ENCODE measurements at places on chromosomes 1 and 21. TPM values are rescaled to one million over a fixed set of nuclear protein-coding genes. Genes with fewer than 3 reads are reported as not detected.

DNA sequence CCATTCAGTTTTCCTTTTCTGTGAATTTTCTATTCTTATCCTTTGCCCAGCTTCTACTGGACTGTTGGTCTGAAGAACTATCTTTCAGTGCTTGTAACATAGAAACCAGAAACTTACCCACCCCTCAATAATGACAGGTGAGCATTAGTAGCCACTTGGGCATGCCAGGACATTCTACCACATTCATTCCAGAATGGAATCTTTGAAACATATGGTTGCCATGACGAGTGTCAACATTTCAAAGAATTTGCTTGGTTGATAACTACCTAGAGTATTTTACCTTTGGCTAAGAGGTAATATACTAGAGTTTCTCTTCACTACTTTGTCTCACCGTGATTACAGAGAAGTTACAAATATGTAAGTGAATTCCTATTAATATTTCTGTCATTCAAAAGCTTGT is at the start of gene MROH9:
TSS of gene MROH9 (plus strand) at position 304 of the 400 bp plus-strand sequence. CDS start 10,023 bp downstream, outside the sequence.
- no peak for DNase-seq
- H3K27me3 ChIP-seq, result no peaks in the 10 kb centered on the region
- no peaks in the 10 kb centered on the region for H3K36me3 ChIP-seq
- no peaks in the 10 kb centered on the region for H3K4me1 ChIP-seq

DNA sequence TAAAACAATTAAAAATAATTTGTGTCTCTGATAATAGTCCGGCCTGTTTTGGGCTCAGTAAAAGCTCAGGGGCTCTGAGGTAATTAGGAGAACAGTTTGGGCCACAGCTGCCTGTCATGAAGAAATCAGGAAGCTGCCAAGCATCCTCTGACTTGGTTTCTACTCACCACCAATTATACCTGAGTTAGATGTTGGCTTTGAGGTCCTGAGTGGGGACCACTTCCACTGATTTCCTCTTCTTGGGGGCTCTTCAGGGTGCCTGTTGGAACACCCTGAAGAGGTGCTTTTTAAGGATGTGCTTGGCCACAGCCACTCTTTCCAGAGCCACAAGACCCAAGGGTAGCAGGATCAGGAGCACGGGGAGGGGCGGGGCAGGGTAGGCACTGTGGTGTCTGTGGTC is 10.9 kb downstream of the SLC6A17 start:
- no peaks in the 10 kb centered on the region for H3K27me3 ChIP-seq
- no peaks in the 10 kb centered on the region for H3K4me1 ChIP-seq
- no peak overlapping the region for H3K27ac ChIP-seq
- DNase-seq, result no peak
- no peak overlapping the region for H3K4me3 ChIP-seq

GRCh38 chr1:112169517-112169916 is 180.0 kb upstream of the KCND3 start:
- no peaks in the 10 kb centered on the region for H3K4me1 ChIP-seq
- H3K36me3 ChIP-seq, result no peaks in the 10 kb centered on the region
- no peaks in the 10 kb centered on the region for H3K27me3 ChIP-seq

The NAV1 gene
- 19.6 TPM for total RNA-seq

- H3K36me3 ChIP-seq, result no peaks in the 10 kb centered on the region
- no peak overlapping the region for H3K27ac ChIP-seq
- DNase-seq, result no peak
- H3K27me3 ChIP-seq, result no peaks in the 10 kb centered on the region
- no peak overlapping the region for H3K4me3 ChIP-seq
Observed at GRCh38 chr1:239555350-239555749, 169.0 kb downstream of the CHRM3 start.

The MEX3A gene
- total RNA-seq, result 12.4 TPM

- peak overlapping the region; percentile 97 for H3K4me3 ChIP-seq
- peaks cover 1% of the 10 kb centered on the region for H3K4me1 ChIP-seq
- peak; percentile 26 for DNase-seq
- H3K27me3 ChIP-seq, result no peaks in the 10 kb centered on the region
Observed at GRCh38 chr1:113388621-113389358, 1.5 kb upstream of the MAGI3 start.

DNA sequence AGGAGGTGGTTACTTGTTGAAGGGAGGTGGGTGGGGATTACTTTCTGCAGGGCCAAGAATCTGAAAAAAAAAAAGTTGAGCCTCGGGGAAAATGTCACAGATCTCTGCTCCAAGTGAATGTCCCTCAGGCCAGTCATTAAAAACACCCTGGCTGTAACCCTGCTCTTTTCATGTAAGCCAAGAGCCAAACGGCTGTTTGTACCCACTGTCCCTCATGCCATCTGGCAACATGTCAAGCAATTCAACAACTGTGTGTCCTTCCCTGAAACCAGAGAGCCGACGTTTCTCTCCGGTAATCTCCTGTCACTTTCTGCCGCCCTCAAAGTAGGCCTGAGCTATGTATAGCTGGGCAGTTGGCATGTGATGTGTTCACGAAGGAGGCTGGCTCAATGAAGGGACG is 14.7 kb downstream of the CASQ2 start:
- H3K27ac ChIP-seq, result no peak overlapping the region
- no peak for DNase-seq
- no peaks in the 10 kb centered on the region for H3K27me3 ChIP-seq
- no peak overlapping the region for H3K4me3 ChIP-seq
- no peaks in the 10 kb centered on the region for H3K4me1 ChIP-seq
- H3K36me3 ChIP-seq, result no peaks in the 10 kb centered on the region

GRCh38 chr1:7050751-7051665 is 265.8 kb downstream of the CAMTA1 start:
- H3K27ac ChIP-seq, result no peak overlapping the region
- H3K36me3 ChIP-seq, result no peaks in the 10 kb centered on the region
- no peaks in the 10 kb centered on the region for H3K4me1 ChIP-seq
- no peak for DNase-seq
- no peak overlapping the region for H3K4me3 ChIP-seq

DNA sequence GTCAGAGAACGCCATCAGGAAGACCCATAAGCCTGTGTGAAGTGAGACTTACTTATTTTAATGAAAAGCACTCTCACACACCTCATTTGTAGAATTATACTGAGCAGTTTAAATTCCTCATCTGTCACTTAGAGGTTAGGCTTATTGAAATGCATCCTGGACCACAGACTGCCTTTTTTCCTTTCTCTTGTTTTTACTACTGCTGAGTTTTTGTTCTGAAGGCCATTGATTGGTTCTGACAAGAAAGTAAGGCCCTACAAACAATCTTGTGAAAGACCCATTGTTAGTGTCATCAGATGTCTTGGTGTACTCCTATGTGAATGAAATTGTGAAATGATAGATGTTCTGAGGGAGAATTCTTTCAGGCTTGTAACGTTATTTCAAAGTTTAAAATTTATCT is 1343.3 kb upstream of the ADGRL2 start:
- H3K36me3 ChIP-seq, result no peaks in the 10 kb centered on the region
- H3K27me3 ChIP-seq, result no peaks in the 10 kb centered on the region
- no peak for DNase-seq
- no peak overlapping the region for H3K27ac ChIP-seq
- H3K4me3 ChIP-seq, result no peak overlapping the region

DNA sequence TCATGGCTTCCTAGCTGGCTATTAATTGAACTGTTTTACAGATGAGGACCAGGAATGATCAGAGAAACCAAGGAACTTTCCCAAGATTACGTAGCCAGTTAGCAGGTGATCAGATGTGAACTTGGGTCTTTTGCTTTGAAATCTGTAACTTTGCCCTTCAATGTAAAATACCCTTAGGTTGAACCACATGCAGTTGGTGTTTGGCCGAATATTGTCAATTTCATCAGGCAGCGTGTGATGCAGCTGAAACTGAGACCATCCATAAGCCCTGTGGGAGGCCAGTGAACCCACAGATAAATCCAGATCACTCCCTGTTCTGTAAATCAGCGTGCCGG is 150.8 kb downstream of the ETS2 start:
- H3K4me3 ChIP-seq, result no peak overlapping the region
- H3K4me1 ChIP-seq, result no peaks in the 10 kb centered on the region
- no peak for DNase-seq
- no peak overlapping the region for H3K27ac ChIP-seq

- no peaks in the 10 kb centered on the region for H3K36me3 ChIP-seq
- no peak for DNase-seq
- no peaks in the 10 kb centered on the region for H3K27me3 ChIP-seq
- H3K4me3 ChIP-seq, result no peak overlapping the region
Observed at GRCh38 chr1:4402032-4402431, 252.4 kb upstream of the AJAP1 start.

DNA sequence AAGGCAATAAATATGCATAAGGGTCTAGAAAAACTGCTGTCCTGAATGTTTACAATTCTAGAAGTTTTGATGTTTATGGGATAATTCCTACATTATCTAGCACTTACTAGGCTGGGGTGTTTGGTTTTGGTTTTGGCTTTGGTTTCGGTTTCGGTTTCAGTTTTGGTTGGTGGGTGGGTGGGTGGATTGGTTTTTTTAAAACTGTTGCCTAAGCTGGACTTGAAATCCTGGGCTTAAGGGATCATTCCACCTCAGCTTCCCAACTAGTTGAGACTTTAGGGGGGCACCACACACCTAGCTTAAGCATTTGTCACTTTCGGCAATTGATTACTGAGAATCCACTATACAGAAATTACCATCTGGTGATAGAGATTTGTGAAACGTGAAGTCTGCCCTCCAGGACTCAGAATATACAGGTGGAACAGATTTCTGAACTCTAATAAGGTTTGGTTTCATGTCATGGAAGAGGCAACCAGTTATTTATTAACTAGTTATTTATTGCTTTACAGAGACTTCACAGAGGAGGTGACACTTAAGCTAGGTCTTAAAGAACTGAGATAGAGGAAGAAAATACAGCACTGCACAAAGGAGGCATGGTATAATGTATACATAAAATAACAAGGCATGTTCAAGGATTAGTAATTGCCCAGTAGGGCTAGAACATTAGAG is 69.6 kb downstream of the PIK3R3 start:
- H3K36me3 ChIP-seq, result no peaks in the 10 kb centered on the region
- no peak overlapping the region for H3K4me3 ChIP-seq
- no peak overlapping the region for H3K27ac ChIP-seq
- peaks cover 3% of the 10 kb centered on the region for H3K4me1 ChIP-seq

GRCh38 chr1:58975888-58976287 is 192.0 kb upstream of the JUN start:
- no peaks in the 10 kb centered on the region for H3K4me1 ChIP-seq
- no peaks in the 10 kb centered on the region for H3K36me3 ChIP-seq
- no peaks in the 10 kb centered on the region for H3K27me3 ChIP-seq
- no peak overlapping the region for H3K27ac ChIP-seq
- DNase-seq, result no peak
- no peak overlapping the region for H3K4me3 ChIP-seq

DNA sequence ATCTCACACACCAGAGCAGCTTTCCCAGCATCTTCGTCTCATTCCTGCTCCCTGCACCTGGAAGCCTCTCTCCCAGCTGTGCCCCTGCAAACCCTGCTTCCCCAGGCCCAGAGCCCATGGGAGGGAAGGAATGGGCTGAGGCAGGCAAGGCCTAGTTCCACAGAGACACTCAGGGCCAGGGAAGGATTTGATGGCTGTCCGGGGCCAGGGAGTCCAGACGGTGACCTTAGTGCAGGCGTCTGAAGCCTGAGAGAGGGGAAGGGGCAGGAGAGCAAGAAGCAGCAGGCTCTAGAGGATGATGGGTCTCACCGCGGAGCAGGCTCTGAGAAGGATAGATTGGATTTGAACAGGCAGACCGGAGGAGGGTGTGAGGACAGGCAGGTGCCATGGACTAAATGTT is 22.2 kb upstream of the TNNI1 start:
- no peak for DNase-seq
- H3K4me3 ChIP-seq, result no peak overlapping the region
- H3K27me3 ChIP-seq, result no peaks in the 10 kb centered on the region
- H3K27ac ChIP-seq, result no peak overlapping the region
- H3K36me3 ChIP-seq, result no peaks in the 10 kb centered on the region

Measured in ovary (tissue), 10 donors.